ENCODE measurements at places on chromosomes 3 and 15. TPM values are rescaled to one million over a fixed set of nuclear protein-coding genes. Genes with fewer than 3 reads are reported as not detected.

DNA sequence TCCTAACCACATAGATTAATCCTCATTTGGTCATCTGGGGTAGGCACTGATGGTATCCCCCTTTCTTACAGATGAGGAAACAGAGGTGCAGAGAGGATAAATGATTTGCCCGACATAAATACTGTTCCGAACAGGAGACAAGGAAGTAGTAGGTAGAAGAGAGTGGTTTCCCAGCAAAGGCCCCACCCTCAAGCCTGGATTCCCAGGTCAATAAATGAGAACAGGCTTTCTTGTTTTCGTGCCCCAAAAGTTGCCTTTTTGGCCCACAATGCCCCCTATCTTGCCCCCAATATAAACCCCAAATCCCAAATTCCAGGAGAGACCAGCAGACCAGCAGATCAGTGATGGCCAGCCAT, 125.5 kb upstream of the PRR20G start:
- no peak overlapping the region for H3K4me3 ChIP-seq
- H3K36me3 ChIP-seq, result no peaks in the 10 kb centered on the region
- no peak for DNase-seq
- no peaks in the 10 kb centered on the region for H3K27me3 ChIP-seq
- no peaks in the 10 kb centered on the region for H3K4me1 ChIP-seq
- H3K27ac ChIP-seq, result no peak overlapping the region

DNA sequence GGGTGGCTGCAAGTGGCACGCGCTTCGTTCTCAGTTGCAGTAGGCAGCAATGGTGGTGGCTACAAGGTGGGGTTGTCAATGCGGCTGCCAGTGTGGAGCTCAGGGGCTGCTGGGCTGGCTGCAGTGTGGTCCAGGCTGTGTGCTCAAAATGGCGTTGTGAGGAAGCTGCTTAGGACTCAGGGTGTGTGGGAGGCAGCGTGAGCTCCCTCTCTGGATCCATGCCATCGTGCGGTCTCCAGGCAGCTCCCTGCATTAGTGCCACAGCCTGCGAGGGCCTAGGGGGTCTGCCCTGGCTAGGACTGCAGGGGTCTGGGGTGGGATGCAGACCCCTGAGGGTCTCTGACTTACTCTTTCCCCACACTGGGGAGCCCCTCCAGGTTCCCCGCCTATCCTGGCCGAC, 397.2 kb downstream of the OCA2 start:
- no peak overlapping the region for H3K27ac ChIP-seq
- H3K36me3 ChIP-seq, result no peaks in the 10 kb centered on the region
- no peaks in the 10 kb centered on the region for H3K4me1 ChIP-seq

DNA sequence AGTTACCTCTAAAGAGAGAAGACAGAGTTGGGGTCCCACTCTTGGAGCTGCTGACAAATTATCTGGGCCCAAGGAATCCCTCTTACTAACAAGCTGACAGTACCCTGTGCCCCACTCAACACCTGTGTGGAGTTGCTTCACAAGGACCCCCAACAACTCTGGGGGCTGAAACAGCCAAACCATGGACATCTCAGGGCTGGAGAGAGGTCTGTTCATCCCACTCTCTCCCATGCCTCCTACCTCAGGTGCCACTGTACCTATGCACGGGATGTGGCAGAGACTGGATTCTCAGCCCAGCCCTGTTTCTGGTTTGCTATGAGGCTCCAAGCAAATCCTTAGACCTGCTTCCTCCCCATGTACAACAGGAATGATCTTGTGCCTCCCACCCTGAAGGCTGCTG, 101.7 kb downstream of the ETFA start:
- H3K36me3 ChIP-seq, result peaks cover 77% of the 10 kb centered on the region
- peaks cover 10% of the 10 kb centered on the region for H3K4me1 ChIP-seq
- no peak for DNase-seq
- H3K4me3 ChIP-seq, result no peak overlapping the region
- no peaks in the 10 kb centered on the region for H3K27me3 ChIP-seq

GRCh38 chr15:54810031-54810430, 386.7 kb downstream of the RSL24D1 start:
- no peaks in the 10 kb centered on the region for H3K27me3 ChIP-seq
- H3K4me3 ChIP-seq, result no peak overlapping the region
- no peak overlapping the region for H3K27ac ChIP-seq
- H3K4me1 ChIP-seq, result no peaks in the 10 kb centered on the region

GRCh38 chr15:83304861-83305703, 20.6 kb upstream of the BNC1 start:
- H3K4me3 ChIP-seq, result no peak overlapping the region
- peaks cover 4% of the 10 kb centered on the region for H3K4me1 ChIP-seq
- H3K27me3 ChIP-seq, result peaks cover 10% of the 10 kb centered on the region
- peak; percentile 87 for DNase-seq
- no peaks in the 10 kb centered on the region for H3K36me3 ChIP-seq

DNA sequence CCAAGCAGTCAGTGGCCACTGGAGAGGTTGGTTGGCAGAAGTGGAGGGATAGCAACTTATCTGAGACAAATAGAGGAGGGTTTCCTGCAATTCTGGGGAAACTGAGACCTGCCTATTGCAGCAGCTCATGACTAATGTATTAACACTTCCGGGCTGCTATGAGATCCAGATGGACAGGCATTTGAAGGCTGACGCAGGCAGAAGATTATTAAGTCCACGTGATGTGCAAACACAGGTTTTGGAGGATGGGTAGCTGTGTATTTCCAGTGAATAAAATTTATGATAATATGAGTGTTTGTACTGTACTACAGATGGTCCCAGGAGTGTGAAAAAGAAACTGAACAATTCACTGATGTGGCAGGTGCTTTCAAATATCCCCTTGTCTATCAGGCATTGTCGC, 28.5 kb upstream of the CFAP161 start:
- no peaks in the 10 kb centered on the region for H3K27me3 ChIP-seq
- no peaks in the 10 kb centered on the region for H3K4me1 ChIP-seq
- DNase-seq, result no peak
- H3K4me3 ChIP-seq, result no peak overlapping the region
- no peak overlapping the region for H3K27ac ChIP-seq

DNA sequence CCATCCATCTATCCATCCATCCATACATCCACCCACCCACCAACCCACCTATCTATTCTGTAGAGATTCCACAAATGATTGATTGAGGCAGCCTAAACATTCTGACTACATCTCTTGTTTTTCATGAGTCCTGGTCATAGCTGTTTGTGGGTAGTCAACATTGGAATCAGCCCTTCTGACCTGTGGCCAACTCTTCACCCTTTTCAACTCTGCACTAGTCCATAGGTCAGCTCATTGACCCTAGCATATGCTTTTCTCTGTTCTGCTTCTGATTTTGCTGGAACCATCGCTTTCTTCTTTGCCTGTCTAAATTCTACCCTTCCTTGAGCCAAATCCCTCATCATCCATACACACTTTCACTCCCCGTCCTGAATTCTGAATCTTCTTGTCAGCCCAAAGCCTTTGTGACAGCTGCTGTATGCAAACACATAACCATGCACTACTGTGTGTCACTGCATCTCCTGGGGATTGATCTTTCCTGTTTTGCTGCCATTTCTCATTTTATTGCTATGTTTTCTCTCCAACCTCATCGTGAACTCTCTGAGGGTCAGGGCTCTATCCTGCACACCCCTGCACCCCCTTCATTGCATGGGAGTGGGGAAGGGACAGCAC, 16.8 kb upstream of the KCTD6 start:
- DNase-seq, result no peak
- no peak overlapping the region for H3K4me3 ChIP-seq
- H3K27me3 ChIP-seq, result no peaks in the 10 kb centered on the region
- peaks cover 10% of the 10 kb centered on the region for H3K4me1 ChIP-seq
- H3K27ac ChIP-seq, result no peak overlapping the region

DNA sequence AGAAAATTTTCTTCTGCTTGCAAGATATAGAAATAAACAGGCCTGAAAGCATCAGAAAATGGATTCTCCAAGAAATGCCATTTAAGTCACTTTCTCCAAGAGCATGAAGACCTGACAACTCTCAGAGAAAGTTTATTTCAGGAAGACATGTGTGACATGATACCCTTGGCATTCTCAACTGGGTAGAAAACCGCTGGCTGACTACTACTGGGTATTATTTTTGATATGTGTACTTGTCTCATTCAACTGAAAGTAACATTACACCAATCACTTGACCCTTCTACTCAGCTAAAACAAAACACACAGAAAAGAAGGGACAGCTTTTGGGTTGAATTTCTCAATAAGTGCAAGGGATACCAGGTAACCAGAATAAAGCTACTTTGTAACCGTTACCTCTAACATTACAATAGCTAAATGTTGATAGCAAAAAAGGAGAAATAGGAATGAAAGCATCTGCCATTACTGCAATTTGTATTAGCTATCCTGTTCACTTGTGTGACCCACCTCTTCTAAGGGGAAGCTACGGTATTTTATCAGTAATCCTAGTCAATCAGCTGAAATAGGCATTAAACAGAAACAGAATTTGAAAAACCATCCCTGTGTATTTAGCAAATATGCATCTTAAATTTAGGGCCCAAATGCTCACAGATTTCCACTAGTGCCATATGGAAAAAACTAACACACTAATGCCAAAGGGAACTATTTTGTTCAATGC, 7.3 kb downstream of the TRA2B start:
- H3K4me1 ChIP-seq, result peaks cover 100% of the 10 kb centered on the region
- no peaks in the 10 kb centered on the region for H3K27me3 ChIP-seq
- H3K27ac ChIP-seq, result peak overlapping the region; percentile 1
- no peak for DNase-seq

GRCh38 chr3:65347166-65347565, 659.4 kb upstream of the ADAMTS9 start:
- H3K36me3 ChIP-seq, result no peaks in the 10 kb centered on the region
- no peak overlapping the region for H3K4me3 ChIP-seq
- H3K4me1 ChIP-seq, result no peaks in the 10 kb centered on the region

RBP2 gene
- total RNA-seq, result not detected

TEX9 gene
- total RNA-seq, result 4.6 TPM
